Fibroblast of skin of right quadriceps (primary cell): ENCODE measurements at places on chromosomes 1 and 21.

DNA sequence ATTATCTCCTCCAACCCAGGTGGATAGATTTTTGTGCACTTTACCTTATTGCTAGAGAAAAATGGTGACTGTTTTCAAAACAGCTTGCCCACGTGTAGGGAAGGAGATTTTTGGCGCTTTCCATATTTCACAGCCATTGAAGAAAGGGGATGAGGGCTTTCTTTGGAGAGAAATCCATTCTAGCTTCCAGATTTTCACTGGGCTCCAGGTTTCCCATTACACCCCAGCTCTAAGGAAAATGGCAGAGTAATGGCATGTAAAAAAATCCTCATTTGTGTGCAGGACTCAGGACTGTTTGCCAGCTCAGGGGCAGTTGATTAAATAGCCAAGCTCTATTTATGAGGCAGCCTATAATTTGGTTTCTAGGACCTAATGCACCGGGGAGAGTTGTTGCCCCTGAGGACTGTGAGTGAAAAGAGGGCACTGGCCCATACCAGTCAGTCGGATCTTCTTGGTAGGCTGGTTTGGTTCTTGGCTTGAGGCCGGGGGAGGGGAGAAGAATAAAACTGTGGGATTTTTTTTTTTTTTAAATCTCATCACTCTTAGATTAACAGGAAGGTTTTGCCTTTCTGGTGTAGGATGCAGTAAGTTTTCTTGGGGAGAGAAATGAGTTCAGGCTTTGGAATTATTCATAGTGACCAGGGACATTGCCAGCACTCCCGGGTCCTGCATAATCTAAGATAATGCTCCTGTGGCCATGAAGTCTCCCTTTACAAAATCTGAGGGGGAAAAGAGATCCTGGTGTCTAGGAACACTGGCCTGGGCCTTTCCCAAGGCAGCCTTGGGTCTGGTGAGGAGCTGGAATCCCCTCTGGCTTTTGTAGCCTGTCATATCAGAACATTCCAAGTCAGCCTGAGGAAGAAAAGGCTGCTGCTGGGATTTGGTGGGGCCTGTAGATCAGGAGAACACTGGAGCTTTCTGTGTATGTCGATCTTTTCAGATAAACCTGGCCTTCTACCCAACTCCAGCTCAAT lies 1.9 kb upstream of the ARID1A start:
- DNase-seq: no peak

DNA sequence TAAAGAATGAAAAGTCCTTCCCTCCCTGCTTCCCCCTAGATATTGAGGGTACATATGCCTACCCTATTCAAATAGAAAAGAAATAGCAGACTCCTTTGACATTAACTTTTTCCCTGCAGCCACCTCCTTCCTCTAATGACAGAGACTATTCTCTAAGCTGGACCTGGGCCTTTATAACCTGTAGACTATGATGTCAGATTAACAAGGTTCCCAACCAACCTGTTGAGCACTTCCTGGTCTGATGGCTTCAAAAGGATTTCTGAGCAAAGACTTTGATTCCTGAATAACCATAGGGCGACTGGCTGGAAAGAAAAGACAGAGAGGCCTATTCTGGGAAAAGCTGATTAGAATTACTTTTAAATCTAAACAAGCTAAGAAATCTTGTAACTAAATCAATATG lies 18.4 kb upstream of the C1orf216 start:
- no peak for DNase-seq

DNA sequence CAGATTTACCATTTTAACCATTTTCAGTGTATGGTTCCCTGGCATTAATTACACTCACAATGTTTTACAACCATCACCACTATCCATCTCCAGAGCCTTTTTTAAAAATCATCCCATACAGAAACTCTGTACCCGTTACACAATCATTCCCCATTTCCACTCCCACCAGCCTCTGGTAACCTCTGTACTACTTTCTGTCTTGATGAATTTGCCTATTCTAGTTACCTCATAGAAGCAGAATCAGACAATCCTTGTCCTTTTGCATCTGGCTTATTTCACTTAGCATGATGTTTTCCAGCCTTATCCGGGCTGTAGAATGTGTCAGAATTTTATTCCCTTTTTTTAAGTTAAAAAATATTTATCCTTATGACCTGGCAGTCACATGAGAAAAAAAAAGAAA lies 33.0 kb downstream of the PGM1 start:
- DNase-seq: no peak

DNA sequence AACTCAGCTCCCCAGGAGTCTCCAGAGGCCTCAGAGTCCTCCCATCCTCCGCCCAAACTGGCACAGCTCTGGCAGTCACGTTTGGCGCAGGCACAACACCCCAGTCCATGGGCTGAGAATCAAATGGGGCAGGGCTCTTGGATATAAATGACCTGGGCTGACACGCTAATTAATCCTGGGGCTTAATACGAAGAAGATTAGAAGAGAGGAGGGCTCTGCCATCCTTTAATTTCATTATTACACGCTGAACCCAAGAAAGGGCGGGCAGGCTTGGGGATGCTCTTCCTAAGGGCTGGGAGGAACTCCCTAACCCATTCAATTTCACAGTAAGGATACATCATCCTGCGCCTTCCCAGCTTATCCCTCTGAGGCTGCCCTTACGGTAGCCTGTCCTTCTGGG lies 2.4 kb downstream of the GRIK3 start:
- no peak for DNase-seq

DNA sequence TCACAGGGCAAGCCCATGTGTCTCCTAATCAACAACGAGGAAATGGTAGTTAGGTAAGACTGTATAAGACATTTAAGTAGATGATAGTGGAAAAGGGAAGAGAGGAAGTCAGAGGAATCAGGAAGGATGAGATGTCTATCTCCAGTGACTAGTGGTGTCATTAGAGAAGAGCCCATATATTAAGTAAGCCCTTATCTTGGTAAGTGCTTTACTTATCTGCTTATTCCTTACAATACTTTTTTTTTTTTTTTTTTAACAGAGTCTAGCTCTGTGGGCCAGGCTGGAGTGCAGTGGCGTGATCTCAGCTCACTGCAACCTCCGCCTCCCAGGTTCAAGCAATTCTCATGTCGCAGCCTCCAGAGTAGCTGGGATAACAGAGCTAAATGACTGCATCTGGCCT lies 29.5 kb downstream of the RNF11 start:
- DNase-seq: no peak

GRCh38 chr1:226279498-226279897 lies 29.5 kb downstream of the LIN9 start:
- DNase-seq: no peak

GRCh38 chr1:205188098-205188497 lies 23.4 kb downstream of the DSTYK start:
- DNase-seq: no peak

- DNase-seq: no peak
Measured at GRCh38 chr1:95186149-95186548, 47.9 kb upstream of the RWDD3 start.
